ENCODE measurements at places on chromosomes 1 and 21.
A peak's percentile ranks its signal among the peaks of the same experiment; 100 is the strongest.

DNA sequence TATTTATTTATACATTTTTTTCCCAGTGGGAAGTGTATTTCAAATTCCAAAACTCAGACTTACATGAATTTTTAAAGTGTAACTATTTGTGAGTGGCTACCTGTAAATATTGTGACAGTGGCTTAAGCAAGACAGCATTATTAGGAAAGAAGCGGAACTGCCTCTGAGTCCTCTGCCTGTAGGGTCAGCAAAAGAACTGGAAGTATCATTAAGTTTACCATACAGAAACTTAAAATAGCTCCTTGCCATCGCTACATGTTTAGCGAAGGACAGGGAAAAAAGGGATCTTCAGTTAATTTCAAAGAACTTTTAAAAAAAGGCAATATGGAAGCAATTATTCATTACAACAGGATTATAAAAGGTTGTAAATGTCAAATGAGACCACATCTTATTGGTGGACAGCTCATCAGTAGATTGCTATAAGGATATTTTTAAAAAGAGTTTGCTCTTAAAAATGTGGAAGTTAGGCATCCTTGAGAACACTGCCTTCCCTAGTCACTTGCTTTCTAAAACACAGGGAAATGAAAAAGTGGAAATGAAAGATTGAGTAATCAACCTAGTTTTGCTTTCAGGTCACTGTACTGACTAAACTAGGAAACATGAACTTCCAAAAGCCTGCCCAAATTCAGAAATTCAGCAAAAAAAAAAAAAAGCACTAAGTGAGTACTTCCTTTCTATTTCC, 39.2 kb downstream of the NSL1 start:
- no peak for DNase-seq
- H3K27ac ChIP-seq, result peak overlapping the region; percentile 35
- H3K36me3 ChIP-seq, result no peaks in the 10 kb centered on the region
- no peaks in the 10 kb centered on the region for H3K27me3 ChIP-seq
- peaks cover 14% of the 10 kb centered on the region for H3K4me1 ChIP-seq

GRCh38 chr1:201714542-201715329, 114.2 kb upstream of the IPO9 start:
- peaks cover 7% of the 10 kb centered on the region for H3K36me3 ChIP-seq
- H3K4me1 ChIP-seq, result no peaks in the 10 kb centered on the region
- H3K27me3 ChIP-seq, result no peaks in the 10 kb centered on the region
- DNase-seq, result peak; percentile 95

- no peaks in the 10 kb centered on the region for H3K36me3 ChIP-seq
- H3K27ac ChIP-seq, result no peak overlapping the region
- H3K4me3 ChIP-seq, result no peak overlapping the region
- H3K27me3 ChIP-seq, result no peaks in the 10 kb centered on the region
- no peaks in the 10 kb centered on the region for H3K4me1 ChIP-seq
Measured at GRCh38 chr1:6776895-6777294, 8.4 kb upstream of the CAMTA1 start.

GRCh38 chr1:177586429-177586828, 383.4 kb downstream of the SEC16B start:
- no peak for DNase-seq
- H3K4me3 ChIP-seq, result no peak overlapping the region
- no peaks in the 10 kb centered on the region for H3K36me3 ChIP-seq

GRCh38 chr1:99369154-99369553, 104.9 kb downstream of the PLPPR4 start:
- H3K27me3 ChIP-seq, result no peaks in the 10 kb centered on the region
- H3K4me1 ChIP-seq, result no peaks in the 10 kb centered on the region
- no peak overlapping the region for H3K27ac ChIP-seq
- no peaks in the 10 kb centered on the region for H3K36me3 ChIP-seq

- no peak for DNase-seq
- no peaks in the 10 kb centered on the region for H3K36me3 ChIP-seq
- H3K27ac ChIP-seq, result no peak overlapping the region
- H3K4me1 ChIP-seq, result no peaks in the 10 kb centered on the region
- H3K27me3 ChIP-seq, result no peaks in the 10 kb centered on the region
Measured at GRCh38 chr1:175656416-175656815, 87.0 kb downstream of the TNR start.

- H3K27ac ChIP-seq, result no peak overlapping the region
- H3K27me3 ChIP-seq, result no peaks in the 10 kb centered on the region
- DNase-seq, result no peak
- no peaks in the 10 kb centered on the region for H3K4me1 ChIP-seq
Measured at GRCh38 chr1:115946116-115946515, 30.2 kb upstream of the SLC22A15 start.

GRCh38 chr1:210821615-210822014, 312.3 kb downstream of the KCNH1 start:
- H3K27ac ChIP-seq, result no peak overlapping the region
- H3K4me1 ChIP-seq, result no peaks in the 10 kb centered on the region
- H3K4me3 ChIP-seq, result no peak overlapping the region

GRCh38 chr21:20998456-20998789, 214 bp downstream of the NCAM2 start:
- no peaks in the 10 kb centered on the region for H3K36me3 ChIP-seq
- no peak overlapping the region for H3K27ac ChIP-seq
- no peaks in the 10 kb centered on the region for H3K27me3 ChIP-seq
- H3K4me3 ChIP-seq, result peak overlapping the region; percentile 56
- H3K4me1 ChIP-seq, result no peaks in the 10 kb centered on the region
- no peak for DNase-seq

DNA sequence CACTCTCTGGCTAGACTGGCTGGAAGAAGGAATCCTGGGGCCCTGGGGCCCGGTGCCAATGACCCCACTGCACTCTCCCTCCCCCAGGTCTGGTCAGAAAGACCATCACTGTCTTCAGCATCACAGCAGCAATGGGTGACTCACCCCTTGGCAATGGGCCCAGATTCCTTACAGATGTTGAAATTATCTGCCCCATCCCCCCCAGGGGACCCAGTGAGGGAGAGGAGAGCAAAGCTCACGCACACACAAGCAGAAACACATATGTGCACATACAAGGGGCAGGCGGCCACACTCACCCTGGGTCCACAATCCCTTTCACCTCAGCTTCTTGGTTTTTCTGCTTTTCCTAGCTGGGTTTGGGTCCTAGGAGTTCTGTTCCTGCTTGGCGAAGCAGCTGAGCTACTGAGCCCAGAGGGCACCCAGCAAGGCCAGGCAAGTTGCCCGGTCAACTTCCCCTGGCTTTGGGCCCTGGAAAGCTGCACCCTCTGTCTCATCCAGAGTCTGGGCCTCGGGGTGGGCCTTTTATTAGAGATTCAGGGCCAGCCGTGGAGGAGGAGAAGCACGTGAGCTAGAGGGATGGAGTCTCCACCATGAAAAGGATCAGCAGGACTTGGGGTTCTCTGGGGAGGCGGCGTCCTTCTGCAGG, 2.6 kb downstream of the COL16A1 start:
- no peaks in the 10 kb centered on the region for H3K4me1 ChIP-seq
- peaks cover 8% of the 10 kb centered on the region for H3K36me3 ChIP-seq
- peak overlapping the region; percentile 76 for H3K27ac ChIP-seq
- H3K4me3 ChIP-seq, result no peak overlapping the region
- DNase-seq, result peak; percentile 99

- no peaks in the 10 kb centered on the region for H3K36me3 ChIP-seq
- no peak overlapping the region for H3K4me3 ChIP-seq
- H3K27ac ChIP-seq, result no peak overlapping the region
- no peaks in the 10 kb centered on the region for H3K27me3 ChIP-seq
Measured at GRCh38 chr1:165542015-165542631, 1.7 kb upstream of the LRRC52 start.

DNA sequence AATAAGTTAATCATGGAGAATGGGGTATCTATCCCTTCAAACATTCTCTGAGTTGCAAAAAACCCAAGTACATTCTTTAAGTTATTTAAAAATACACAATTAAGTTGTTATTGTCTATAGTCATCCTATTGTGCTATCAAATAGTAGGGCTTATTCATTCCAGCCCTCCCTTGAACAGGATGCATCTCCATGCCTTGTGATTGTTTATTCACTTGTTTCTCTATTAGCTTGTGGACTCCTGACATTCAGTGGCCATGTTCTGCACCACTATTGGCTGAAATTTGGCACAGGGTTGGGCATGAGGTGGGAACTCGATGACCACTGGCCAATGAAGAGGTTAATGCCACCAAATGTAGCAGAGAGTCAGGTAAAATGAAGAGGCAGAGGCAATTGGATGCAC, 272.8 kb downstream of the TNR start:
- no peaks in the 10 kb centered on the region for H3K4me1 ChIP-seq
- H3K4me3 ChIP-seq, result no peak overlapping the region
- H3K27ac ChIP-seq, result no peak overlapping the region
- no peak for DNase-seq

DNA sequence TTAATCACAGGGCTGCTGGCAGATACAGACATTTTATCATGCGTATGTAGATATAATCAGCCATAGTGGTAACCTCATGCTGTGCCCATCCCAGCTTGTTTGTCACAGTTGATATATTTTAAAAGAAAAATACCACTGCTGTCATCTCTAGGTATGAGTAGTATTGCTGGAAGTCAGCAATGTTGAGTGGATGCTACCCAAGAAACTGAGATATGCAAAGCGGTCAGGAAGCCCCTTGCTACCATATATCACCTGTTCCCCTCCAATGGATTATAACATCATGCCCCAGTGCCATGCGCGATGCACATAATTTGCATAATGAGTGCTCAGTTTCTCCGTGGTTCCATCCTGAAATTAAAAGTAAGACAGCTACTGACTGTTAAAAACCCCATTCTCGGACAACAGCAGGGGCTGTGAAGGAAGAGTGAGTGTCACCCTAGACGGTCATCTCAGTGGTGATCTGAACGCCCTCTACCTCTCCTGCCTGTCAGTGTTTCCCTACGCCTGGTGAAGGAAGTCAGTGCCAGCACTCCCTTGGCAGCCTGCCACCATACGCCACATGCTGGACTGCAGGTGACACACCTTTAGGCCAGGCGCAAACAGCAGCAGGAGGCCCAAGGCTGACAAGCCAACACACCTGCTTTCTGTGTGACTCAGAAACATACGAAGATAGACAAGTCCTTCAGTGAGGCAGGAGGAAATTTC, 2.7 kb downstream of the IL10RB start:
- no peak overlapping the region for H3K4me3 ChIP-seq
- H3K4me1 ChIP-seq, result no peaks in the 10 kb centered on the region
- H3K27ac ChIP-seq, result no peak overlapping the region
- no peaks in the 10 kb centered on the region for H3K27me3 ChIP-seq

- H3K4me3 ChIP-seq, result no peak overlapping the region
- H3K27me3 ChIP-seq, result no peaks in the 10 kb centered on the region
- H3K27ac ChIP-seq, result no peak overlapping the region
- DNase-seq, result no peak
Measured at GRCh38 chr1:76352741-76353435, 278.3 kb downstream of the ST6GALNAC3 start.

GRCh38 chr1:222098404-222098803, 356.5 kb upstream of the DUSP10 start:
- H3K27ac ChIP-seq, result no peak overlapping the region
- no peaks in the 10 kb centered on the region for H3K27me3 ChIP-seq
- H3K4me3 ChIP-seq, result no peak overlapping the region
- DNase-seq, result no peak
- H3K36me3 ChIP-seq, result no peaks in the 10 kb centered on the region

DNA sequence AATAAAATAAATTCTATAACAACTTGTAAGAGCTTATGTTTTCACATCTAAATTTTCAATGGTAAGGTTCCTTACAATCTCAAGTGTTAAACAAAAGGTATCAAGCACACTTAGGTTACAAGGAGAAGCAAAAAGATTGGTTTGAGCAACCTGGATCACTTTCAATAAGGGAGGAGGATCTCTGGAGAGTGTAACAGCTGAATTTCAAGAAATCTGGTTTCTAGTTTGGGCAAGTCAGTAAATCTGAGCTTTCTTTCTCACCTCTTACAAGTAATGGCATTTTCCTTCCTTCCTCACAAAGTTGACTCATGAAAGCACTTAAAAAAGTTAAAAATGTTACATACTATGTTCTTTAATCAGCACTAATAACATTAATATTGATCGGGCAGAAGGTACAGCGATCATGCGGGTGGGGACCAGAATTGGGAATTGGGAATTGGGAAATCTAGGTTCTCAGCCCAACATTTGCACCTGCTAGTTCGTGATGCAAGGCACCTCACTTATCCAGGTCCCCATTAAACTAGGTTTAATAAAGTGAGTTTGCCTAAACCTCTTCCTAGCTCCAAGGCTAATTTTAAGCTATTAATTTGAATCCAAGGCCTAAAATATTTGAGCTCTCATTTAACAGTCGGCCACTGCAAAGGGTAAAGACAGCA, 3.1 kb downstream of the NUCKS1 start:
- H3K27ac ChIP-seq, result peak overlapping the region; percentile 25
- DNase-seq, result no peak
- H3K4me1 ChIP-seq, result peaks cover 40% of the 10 kb centered on the region
- no peaks in the 10 kb centered on the region for H3K36me3 ChIP-seq
- H3K27me3 ChIP-seq, result no peaks in the 10 kb centered on the region

DNA sequence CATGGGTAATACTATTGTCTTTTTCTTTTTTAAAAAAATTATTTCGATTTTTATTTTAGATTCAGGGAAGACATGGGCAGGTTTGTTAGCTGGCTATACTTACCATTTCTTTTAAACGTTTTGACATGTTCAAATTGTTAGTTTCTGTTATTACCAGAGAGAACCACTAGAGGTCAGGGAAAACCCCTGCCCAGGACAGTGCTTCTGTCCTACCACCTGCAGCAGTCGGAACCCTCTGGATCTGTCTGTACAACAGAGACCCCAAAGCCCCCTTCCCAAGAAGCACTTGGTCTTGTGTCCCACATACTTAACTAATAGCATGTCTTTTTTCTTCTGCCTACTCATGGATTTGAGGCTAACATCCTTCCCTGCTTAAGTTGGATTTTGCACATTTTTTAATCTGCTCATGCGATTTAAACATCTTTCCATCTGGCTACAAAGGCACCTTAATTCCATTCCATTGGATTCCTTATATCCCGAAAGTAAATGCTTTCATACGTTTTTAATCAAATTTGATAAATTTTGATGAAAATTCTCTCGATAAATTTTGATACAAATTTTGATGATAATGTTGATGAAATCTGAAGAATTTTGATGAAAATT, 10.0 kb upstream of the C1orf115 start:
- H3K36me3 ChIP-seq, result no peaks in the 10 kb centered on the region
- H3K27ac ChIP-seq, result no peak overlapping the region
- no peaks in the 10 kb centered on the region for H3K4me1 ChIP-seq

- no peak overlapping the region for H3K4me3 ChIP-seq
- no peaks in the 10 kb centered on the region for H3K27me3 ChIP-seq
- no peak overlapping the region for H3K27ac ChIP-seq
- no peak for DNase-seq
Measured at GRCh38 chr1:228862542-228863505, 127.5 kb downstream of the RHOU start.

- DNase-seq, result peak; percentile 1
- no peaks in the 10 kb centered on the region for H3K4me1 ChIP-seq
- H3K36me3 ChIP-seq, result no peaks in the 10 kb centered on the region
- no peaks in the 10 kb centered on the region for H3K27me3 ChIP-seq
Measured at GRCh38 chr1:58921342-58921741, 137.5 kb upstream of the JUN start.

Data from right atrium auricular region (tissue), 2 donors.